ELF-1 (cell line): ENCODE measurements at places on chromosomes 4 and X.

- no peak for DNase-seq
Measured at GRCh38 chrX:154779261-154779660, 16.6 kb downstream of the DKC1 start.

GRCh38 chr4:13530823-13531624 is 13.3 kb downstream of the NKX3-2 start:
- DNase-seq: peak; percentile 81

- no peak for DNase-seq
Measured at GRCh38 chr4:3407171-3407771, 34.5 kb upstream of the HGFAC start.

DNA sequence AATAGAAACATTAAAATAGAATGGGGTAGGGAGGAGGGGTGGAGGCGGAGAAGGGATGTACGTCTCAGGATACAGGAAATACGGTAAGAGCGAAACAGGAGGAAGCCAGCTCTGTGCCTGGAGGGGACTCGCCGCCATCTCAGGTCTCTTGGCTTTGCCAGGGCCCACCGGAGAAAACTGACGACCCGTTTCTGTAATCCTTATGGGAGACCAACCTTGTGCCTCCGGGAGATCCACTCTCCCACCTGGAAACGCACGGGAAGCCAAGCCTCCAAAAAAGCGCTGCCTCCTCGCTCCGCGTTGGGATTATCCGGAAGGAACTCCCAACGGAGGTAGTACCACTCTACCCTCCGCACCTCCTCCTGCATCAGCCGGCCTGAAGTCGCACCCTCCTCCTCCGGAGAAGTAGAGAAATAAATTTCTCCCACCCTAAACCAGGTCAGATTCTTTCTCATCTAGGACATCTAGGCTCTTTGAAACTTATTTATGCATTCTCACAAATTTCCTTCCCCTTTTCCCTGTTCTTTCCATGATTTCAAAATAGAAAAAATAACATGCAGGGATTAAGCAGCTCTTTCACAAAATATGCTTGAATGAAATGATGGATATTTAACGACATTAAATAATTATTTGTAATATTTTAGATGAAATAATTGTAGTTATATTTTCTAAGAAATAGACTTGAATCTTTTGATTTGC is at the start of gene NBDY:
Gene NBDY, plus strand, starts transcription at position 92 of the 699 bp plus-strand sequence. Its CDS starts 111 bp downstream, at position 203.
- peak; percentile 86 for DNase-seq

- no peak for DNase-seq
Measured at GRCh38 chrX:105608745-105609144, 213.6 kb upstream of the NRK start.

- DNase-seq: no peak
Measured at GRCh38 chrX:22664826-22665225, 334.9 kb upstream of the DDX53 start.

DNA sequence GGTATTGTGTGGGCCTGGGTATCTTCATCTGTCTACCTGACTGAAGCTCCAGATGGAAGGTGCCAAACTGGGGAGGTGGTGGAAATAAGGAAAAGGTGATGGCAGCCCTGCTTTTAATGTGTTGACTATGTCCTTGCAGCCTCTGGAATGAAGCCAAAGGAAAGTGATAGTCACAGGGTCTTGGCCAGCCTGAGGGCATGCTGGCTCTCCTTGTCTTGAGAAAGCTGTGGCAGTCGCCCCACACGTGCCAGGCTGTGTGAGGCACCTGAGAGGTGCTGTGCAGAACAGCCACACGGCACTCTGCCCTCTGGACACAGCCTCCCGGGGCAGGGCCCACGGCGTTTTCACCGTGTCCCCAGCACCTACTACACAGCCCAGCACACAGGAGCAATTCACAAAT is 77.6 kb downstream of the NAT8L start:
- no peak for DNase-seq

- no peak for DNase-seq
Measured at GRCh38 chrX:149877157-149877556, 3.8 kb upstream of the MAGEA8 start.

GRCh38 chr4:153890761-153891160 is 101.9 kb upstream of the SFRP2 start:
- no peak for DNase-seq

- peak; percentile 65 for DNase-seq
Measured at GRCh38 chr4:8266508-8266907, 3.0 kb upstream of the HTRA3 start.

- no peak for DNase-seq
Measured at GRCh38 chrX:103061486-103061885, 2.5 kb downstream of the BEX1 start.
